ENCODE measurements at places on chromosomes 12 and 14. TPM values are rescaled to one million over a fixed set of nuclear protein-coding genes. Genes with fewer than 3 reads are reported as not detected.

Gene PTGDR
- polyA plus RNA-seq, result 0.76 TPM

Gene DLK1
- polyA plus RNA-seq, result 10.8 TPM

Gene GALNT4
- polyA plus RNA-seq, result 8.7 TPM

Gene CNIH1
- polyA plus RNA-seq, result 140 TPM

Gene IFNG-AS1
- 0.28 TPM for polyA plus RNA-seq

Gene TC2N
- 10.0 TPM for polyA plus RNA-seq

Gene MYL2
- not detected for polyA plus RNA-seq

Gene TSPAN9
- polyA plus RNA-seq, result 79.9 TPM

Gene DDX24
- polyA plus RNA-seq, result 169 TPM

Gene PARPBP
- polyA plus RNA-seq, result 18.3 TPM

Gene CFAP73
- polyA plus RNA-seq, result 1.3 TPM

Gene CPNE6
- polyA plus RNA-seq, result 0.18 TPM

Gene CLEC7A
- 2.8 TPM for polyA plus RNA-seq

Gene PLEKHG7
- 0.68 TPM for polyA plus RNA-seq

Gene TRHDE
- polyA plus RNA-seq, result 26.8 TPM

Gene SLC17A8
- polyA plus RNA-seq, result 0.35 TPM

Gene ACVRL1
- 28.2 TPM for polyA plus RNA-seq

Gene SMIM41
- polyA plus RNA-seq, result not detected

Gene C12orf54
- polyA plus RNA-seq, result 0.60 TPM

Gene IAPP
- polyA plus RNA-seq, result not detected

Gene NFKBIA
- polyA plus RNA-seq, result 45.0 TPM

Gene RASSF9
- 16.8 TPM for polyA plus RNA-seq

Gene TAS2R13
- 0.12 TPM for polyA plus RNA-seq

Gene SIX1
- polyA plus RNA-seq, result 10.9 TPM

Gene AICDA
- polyA plus RNA-seq, result 0.45 TPM

Gene C12orf50
- polyA plus RNA-seq, result 0.57 TPM

Gene ARHGEF25
- polyA plus RNA-seq, result 30.5 TPM

Gene HOXC12
- not detected for polyA plus RNA-seq

Gene OTOGL
- polyA plus RNA-seq, result 0.95 TPM

Gene ASPG
- 12.3 TPM for polyA plus RNA-seq

Gene PTPN6
- polyA plus RNA-seq, result 21.9 TPM

Gene CBLN3
- polyA plus RNA-seq, result 3.7 TPM

Gene SYT1
- 21.7 TPM for polyA plus RNA-seq

Gene SPX
- polyA plus RNA-seq, result 13.8 TPM
